ENCODE measurements at places on chromosomes 6 and 20. TPM values are rescaled to one million over a fixed set of nuclear protein-coding genes. Genes with fewer than 3 reads are reported as not detected.

The SLC12A5 gene
- total RNA-seq: 0.47 TPM

The PGC gene
- total RNA-seq: not detected

The ADGRF1 gene
- not detected for total RNA-seq

DNA sequence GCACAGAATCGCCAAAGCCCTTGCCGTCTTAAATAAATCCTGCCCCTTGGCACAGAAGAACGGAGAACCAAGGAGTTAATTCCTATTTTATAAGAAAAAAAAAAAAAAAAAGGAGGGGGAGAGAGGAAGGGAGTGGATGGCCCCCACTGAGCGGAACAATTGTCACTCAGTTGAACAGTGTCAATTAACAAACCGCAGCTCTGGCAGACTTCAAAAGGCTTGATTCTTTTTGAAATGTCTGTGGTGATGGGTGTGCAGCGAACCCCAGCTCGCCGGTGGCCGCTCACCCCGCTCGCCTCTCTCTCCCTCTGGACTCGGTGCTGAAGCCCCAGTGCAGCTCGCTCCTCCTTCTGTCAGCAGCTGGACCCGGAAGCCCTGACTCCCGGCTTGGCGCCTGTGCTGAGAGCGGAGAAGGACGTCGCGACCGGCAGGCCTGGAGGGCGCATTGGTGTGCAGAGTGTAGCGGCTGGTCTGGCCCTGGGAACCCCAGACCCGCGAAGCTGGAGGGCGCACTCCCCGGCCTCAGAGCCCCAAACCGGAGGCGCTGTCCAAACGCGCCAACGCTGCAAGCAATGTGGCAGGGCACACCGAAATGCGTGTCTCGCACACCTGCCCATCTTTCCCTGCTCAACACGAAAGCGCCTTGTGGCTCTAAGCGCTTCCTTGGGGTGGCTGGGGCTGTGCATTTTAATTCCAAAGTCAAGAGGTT is 3.4 kb downstream of the LINC00237 start:
- DNase-seq: peak; percentile 25

GRCh38 chr6:126945812-126946360 is 172.6 kb upstream of the RSPO3 start:
- no peak for DNase-seq

- DNase-seq: no peak
Measured at GRCh38 chr6:110378552-110378951, 20.4 kb upstream of the METTL24 start.

GRCh38 chr6:55892749-55893357 is 17.5 kb upstream of the BMP5 start:
- DNase-seq: no peak

DNA sequence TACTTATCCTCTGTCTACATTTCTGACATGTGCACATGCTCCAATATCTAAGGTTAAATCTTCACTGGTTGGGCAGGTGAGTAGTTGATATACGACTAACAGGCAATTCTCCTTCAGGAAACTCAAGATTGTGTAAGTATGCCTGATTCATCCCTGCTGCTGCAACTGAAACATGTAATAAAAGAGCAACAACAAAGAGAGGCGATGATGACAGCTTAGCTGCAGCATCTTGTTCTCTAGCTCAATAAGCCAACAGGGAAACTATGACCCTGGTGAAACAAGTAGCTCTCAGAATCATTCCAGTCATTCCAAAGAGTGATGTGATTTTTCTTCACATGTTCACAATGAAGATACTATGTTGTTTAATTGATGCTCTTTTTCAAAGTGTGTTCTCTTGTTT is 74.4 kb downstream of the ELOVL4 start:
- DNase-seq: no peak

GRCh38 chr20:3820901-3821727 is 767 bp downstream of the AP5S1 start:
- no peak for DNase-seq
